ENCODE measurements at places on chromosomes 2 and 18.
A peak's percentile ranks its signal among the peaks of the same experiment; 100 is the strongest.

GRCh38 chr2:173970516-173970924, 5.3 kb upstream of the SP3 start:
- DNase-seq, result no peak

DNA sequence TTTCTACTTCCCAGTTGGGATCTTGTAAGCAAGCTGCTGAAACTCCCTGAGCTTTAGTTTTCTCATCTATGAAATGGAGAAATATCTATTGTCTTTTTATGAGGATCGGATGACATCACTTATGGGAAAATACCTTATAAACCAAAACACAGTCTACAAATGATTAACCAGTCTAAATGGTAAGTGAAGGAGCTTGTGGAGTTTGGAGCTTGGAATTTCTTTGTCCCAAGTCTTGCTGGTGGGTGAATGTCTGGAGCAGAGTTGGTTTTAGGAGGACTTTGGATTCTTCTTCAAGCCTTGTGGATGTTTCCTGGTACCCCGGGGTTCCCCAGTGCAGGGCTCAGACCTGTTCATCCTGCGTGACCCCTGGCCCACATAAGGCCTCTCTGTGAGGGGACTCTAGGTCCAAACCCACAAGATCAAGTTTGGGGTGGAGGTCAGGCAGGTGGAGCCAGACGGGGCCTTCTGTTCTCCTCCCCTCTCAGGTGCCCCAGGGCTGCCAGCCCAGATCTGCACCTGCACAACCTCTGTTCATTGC, 43.2 kb downstream of the FOSL2 start:
- DNase-seq, result no peak

GRCh38 chr2:110772383-110772755, 40.0 kb downstream of the ACOXL start:
- no peak for DNase-seq

DNA sequence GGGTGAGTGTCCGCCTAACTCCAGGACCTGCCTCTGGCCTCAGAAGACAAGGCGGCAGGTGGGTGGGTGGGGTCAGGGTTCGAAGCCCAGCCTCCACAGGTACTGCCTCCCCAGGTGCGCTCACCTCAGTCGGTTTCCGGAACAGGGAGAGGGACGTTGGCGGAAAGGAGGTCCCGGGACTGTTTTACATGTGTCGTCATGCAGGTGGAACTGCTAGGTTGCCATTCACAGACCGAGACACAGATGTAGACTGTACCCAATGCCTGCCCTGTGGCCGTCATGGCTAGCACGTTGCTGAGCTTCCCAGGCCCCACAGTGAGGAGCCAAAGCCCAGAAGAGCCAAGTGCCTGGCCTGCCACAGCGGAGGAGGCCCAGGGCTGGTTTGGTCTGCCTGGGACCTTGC, 284.0 kb upstream of the HS6ST1 start:
- DNase-seq, result no peak

DNA sequence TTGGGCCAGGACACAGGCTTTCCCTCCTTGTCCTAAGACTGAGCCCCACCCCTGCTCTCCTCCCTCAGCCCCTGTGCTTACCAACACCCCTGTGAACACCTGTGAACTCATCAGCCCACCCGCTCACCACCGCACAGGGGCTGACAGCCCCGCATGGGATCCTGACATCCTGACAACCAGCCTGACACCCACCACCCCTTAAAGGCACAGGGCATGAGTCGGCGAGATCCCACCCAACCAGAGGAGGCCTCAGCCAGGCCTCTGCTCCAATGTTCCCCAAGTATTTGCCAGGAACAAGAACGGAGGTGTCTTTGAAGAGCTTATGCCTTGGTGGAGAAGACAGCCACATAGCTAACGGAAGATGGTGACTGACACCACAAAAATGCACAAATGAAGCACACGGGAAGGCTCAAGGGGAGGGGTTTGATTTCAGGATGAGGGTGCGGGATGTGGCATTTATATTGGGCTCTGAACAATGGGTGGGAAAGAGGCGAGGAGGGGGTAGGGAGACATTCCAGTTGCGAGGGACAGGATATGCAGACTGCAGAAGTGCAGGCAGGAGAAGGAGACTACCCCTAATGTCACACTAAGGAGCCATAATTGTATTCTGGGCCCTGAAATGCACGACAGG, 11.0 kb downstream of the RAB11FIP5 start:
- no peak for DNase-seq

- DNase-seq, result no peak
Measured at GRCh38 chr2:113005030-113005509, at the start of gene IL36A. TSS of gene IL36A (plus strand) at chr2:113005459. CDS start at chr2:113005872, 413 bp downstream.

DNA sequence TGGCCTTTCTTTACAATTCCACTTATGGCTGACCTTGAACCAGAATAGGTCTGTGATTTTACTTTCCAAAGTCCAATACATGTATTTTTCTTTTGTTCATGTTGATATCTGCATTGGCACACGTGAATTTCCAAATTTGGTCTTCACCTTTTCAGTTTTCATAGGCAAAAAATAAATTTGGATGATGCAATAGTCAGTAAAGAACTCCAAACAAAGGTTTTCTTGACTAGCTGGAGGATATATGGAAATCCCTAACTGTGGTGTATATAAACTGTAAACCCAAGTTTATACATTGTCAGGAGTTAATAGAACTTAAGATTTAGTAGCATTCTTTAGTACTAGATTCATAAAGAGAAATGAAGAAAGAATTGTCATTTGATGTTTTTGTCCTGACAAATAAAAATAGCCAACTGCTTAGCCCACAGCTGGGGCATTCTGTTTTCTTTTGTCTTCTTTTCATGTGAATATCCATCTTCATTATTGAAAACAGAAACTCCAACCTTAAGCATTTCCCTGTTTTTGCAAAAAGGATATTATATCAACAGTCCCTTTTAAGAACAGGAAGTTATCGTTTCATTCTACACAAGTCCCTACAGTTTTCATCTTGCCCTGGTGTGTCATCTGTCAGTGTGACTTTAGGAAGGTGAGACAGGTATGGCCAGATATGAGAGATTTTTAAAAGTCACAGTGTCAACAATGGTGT, 132.9 kb downstream of the BCL2 start:
- DNase-seq, result no peak

- DNase-seq, result no peak
Measured at GRCh38 chr18:54860941-54861340, 32.7 kb downstream of the RAB27B start.

- peak; percentile 31 for DNase-seq
Measured at GRCh38 chr18:11995445-11996189, 14.3 kb downstream of the IMPA2 start.

DNA sequence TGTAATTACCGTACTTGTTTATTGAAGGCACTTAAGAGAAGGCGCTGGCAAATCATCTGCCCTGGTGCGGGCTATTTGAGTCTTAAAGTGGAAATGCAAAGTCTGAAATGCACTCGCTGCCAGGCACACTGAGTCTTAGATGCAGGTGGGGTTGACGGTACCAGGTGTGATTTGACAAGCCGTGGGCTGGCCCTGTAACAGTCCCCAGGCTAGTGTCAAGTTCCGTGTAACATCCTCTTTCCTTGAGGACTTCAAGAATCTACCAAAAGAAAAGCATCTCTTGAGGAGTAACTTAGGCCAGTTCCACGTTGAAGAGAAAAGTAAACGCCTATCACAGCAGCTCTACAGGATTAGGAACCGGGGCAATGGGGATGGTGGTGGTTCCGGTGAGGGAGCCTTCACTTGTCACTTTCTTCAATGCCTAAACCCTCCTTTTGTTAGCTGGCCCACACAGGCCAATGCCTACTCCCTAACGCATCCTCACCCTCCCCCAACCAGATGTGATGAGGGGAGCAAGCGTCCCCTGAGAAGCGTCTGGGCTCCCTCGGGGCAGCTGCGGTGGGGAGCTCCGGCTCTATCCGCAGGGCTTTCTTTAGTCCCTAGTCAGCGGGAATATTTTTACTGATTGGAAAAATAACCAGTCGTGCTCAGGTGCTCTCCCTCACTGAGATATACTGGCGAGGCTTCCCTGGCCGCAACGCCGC, 1.5 kb upstream of the UGP2 start:
- no peak for DNase-seq

DNA sequence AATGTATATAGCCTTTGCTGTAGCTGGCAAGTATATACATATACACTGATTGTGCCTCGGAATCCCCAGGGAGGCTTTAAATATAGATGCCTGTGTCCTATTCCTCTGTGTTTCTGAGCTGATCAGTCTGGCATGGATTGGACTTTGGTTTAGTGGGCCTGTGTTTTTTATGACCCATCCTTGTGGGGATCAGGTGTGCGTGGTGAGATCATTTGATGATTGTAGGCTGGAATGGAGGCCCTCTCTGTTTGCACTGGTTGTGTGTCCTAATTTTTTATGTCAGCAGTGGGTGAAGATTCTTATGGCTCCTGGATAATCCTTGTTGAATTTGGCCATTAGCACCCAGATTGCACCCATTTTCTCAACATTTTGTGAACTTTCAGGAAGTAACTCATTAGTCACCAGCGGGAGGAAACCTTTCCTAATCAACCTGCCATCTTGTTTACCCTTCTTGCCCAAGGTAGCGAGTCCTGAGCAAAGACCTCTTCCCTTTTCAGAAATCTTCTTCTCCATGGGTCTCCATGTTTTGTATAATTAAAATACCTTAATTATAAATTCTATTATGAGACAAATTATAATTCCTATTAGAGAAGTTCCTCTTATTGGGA, 75.8 kb downstream of the UGGT1 start:
- no peak for DNase-seq

DNA sequence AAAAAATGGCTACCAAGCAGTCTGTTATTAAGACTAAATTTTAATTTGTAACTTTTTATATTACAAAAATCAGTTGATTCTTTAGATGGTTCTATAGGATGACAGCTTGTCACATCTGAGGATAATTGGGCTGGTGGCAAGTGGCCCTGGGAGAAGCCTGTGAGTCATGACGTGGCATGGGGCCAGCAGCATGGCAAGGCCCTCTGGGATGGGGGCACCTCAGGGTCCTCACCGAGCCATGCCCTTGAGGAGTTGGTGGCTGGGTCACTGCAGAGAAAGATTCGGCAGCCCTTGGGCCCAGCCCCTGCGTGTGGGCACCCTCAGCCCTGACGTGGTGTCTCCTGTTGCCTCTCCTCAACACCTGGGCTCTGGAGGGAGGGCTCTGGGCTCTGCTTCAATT, 49.7 kb downstream of the STK25 start:
- DNase-seq, result no peak

- DNase-seq, result no peak
Measured at GRCh38 chr2:205721057-205721449, 38.8 kb downstream of the NRP2 start.

- DNase-seq, result no peak
Measured at GRCh38 chr2:62084801-62085200, 111.1 kb upstream of the B3GNT2 start.

- DNase-seq, result no peak
Measured at GRCh38 chr2:221791844-221792243, 219.7 kb upstream of the EPHA4 start.

DNA sequence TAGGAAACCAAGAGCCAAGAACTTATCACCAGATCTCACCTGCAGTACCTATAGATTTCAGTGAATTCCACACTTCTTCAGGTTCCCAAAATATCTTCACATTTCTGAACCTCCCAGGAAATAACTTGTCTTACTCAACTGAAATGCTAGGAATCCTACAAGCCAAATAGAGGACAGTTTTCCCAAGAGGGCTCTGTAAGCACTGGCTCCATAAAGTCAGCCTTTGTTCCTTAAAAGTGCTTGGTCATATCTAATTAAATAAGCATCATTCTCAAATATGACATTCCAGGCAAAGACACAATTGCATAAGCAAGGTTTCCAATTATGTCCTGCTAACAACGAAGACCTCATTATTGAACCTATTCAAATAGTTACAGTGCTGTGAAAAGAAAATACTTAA, 154.6 kb upstream of the MGAT5 start:
- no peak for DNase-seq

- no peak for DNase-seq
Measured at GRCh38 chr18:56641714-56642337, 3.4 kb upstream of the TXNL1 start.

DNA sequence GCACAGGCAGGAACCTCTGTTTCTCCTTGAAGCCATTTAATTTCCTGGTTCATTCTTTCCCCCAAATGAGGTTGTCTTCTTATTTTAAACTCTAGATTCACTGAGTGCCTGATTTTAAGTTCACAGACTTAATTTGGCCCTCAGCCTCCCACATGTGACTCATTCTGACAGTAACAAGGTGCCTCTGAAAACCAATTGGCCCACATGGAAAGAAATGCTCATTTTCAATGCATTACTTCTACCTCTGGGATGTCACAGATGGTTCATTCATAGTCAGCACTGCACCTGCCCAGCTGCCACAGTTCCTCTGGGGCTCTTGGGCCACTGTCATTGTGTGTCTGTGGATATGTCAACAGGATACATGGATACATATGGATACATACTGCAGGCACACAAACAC, 140.4 kb upstream of the CAPN13 start:
- DNase-seq, result no peak

- no peak for DNase-seq
Measured at GRCh38 chr2:95348609-95349567, 51.7 kb downstream of the KCNIP3 start.

DNA sequence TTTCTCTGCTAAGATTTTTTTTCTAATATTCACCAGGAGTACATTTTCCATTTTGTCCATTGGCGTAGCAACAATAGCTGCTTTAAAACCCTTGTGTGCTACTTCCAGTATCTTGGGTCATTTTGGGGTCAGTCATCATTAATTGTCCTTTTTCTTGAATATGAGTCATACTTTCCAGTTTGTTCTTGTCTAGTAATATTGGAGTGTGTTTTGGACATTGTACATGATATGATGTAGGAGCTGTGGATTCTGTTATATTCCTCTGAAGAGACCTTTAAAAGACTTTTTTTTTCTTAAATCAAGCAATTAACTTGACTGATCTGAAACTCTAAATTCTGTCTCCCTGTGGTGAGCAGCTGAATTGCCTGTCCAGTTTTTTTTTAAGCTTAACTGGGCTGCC, 40.8 kb downstream of the AGPS start:
- DNase-seq, result no peak

DNA sequence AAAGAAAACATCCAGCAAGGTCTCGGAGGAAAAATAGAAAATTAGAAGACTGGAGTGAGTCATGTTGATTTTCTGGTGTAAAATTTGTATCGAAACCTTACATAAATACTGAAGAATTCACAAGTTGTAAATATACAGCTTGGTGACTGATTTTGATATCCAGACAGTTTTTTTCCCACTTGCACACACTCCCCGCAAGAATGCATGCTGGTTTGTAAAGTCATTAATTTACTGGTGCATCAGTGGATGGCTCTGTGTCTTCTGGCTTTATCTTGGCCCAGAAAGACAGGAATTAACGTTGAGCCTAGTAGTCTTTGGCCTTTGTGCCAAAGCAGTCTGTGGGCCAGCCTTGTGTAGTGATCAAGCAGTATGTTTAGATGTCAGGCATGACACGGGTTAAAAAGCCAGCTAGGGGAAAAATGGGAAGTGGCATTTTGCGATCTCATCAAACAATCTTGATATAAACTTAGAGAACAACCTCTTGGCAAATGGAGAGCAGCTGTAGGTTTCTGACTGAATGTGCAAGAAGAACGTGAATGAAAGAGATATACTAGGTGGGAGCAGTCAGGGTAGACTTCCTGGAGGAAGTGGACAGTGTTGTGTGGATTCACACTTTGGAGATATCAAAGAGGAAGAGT, 22.7 kb upstream of the CASP8 start:
- no peak for DNase-seq

GRCh38 chr18:67140495-67140894, 376.0 kb downstream of the DSEL start:
- no peak for DNase-seq

GRCh38 chr2:40282428-40282827, 169.5 kb downstream of the SLC8A1 start:
- DNase-seq, result no peak

All from activated T-helper 9 cell treated with anti-CD3 and anti-CD28 coated beads, Interleukin-2, amount 50 U/mL, for 16 hours (primary cell).